ENCODE measurements at places on chromosomes 1 and 21.

DNA sequence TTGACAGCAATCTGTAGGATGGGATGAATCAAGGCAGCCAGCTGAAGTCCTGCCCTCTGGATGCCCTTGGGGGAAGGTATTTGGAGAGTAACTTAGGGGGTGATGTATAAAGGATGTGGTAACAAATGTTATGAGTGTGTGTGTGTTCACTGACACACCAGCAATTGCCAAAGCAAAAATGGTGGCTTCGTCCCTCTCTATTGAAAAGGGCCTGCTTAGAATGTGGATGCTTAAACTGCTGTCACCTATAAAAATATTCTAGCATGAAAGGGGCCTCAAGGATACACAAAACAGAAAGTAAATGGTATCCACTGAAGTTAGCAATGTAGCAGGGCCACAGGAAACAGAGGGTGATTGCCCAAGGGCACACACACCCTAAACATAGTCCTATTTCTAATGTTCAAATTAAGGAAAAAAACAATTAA is 15.1 kb upstream of the AIM2 start:
- peak; percentile 38 for DNase-seq

DNA sequence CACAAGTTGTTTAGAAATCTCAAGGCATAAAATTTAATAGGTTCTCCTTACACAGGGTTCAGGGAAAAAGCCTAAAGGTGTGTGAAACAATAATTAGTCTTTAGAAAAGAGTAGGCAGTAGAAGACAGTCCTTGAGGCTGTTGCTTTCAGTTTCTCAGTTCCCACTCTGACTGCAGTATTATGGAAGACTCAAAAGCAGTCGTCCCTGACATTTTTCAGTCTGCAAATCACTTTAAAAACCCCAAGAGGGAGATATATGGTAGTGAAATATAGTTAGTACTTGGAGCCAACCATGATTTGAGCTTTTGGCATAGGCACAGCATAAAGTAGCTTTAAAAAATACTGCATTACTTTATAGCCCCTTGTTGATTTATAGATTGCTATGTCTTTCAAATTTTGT is 299.7 kb downstream of the OLFM3 start:
- DNase-seq = no peak

DNA sequence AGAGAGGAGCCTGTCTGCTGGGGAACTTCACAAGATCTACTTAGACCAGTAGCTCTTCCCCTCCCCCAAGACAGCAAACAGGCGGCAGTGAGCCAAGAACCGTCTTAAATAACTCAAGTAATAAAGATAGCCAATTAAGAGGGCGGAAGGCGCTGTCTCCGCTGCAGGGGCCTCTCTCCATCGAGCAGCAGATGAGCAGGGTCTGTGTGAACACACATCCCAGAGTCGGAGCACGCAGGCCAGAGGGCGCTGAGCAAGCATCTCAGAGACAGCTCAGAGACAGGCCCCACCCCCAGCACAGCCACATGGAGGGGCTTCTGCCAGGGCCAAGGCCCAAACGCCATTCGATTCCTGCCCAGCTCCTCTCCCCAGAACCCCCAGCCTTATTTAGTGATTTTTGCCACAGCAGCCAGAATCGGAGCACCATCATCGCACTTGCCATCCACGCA is 11.1 kb downstream of the IFFO2 start:
- no peak for DNase-seq

GRCh38 chr1:180237869-180238476 is 7.9 kb downstream of the LHX4 start:
- DNase-seq = no peak

DNA sequence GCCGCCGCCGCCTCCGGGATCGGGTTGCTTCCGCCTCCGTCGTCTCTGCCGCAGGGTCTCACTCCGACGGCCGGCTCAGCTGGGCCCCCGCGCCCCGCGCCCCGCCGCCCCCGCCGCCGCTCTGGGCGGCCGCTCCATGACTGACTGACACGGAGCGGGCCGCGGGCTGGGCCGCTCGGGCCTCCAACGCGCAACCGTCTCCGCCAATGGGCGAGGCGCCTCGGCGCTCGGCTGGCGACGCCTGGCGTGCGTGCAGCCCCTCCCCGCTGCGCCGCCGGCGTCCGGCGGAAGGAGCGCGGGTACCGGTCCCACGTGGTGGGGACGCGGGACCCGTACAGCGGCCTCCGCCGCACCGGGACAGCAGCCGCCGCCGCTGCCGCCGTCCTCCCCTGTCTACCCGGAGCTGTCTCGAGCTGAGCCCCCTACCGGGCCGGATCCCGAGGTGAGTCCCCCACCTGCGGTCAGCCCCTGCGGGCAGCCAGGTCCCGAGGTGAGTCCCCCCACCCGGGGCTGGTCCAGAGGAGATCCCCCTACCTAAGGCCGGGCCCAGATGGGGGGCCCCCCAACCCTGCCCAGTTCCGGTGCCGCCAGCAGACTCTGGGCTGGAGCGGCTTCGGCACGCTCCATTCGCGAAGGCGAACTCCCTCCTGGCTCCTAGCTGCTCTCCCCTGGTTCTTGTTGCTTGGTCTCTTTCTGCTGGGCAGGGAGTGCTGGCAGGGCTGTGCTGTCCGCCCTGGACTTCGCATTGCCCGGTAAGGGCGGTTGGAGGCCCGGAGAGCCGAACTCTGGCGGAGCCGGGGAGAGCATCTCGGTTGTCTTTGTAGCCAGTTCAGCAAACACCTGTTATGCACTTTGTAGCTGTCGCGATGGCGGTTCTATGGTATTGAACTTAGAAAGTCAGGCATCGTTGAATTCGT is at the start of the genes TAF5L and URB2:
TAF5L (minus strand) TSS at position 208 of the 917 bp plus-strand sequence. CDS start 11,640 bp downstream, outside the sequence.
URB2 (plus strand) TSS at position 333 of the 917 bp plus-strand sequence. CDS start 1,387 bp downstream, outside the sequence.
- peak; percentile 92 for DNase-seq

DNA sequence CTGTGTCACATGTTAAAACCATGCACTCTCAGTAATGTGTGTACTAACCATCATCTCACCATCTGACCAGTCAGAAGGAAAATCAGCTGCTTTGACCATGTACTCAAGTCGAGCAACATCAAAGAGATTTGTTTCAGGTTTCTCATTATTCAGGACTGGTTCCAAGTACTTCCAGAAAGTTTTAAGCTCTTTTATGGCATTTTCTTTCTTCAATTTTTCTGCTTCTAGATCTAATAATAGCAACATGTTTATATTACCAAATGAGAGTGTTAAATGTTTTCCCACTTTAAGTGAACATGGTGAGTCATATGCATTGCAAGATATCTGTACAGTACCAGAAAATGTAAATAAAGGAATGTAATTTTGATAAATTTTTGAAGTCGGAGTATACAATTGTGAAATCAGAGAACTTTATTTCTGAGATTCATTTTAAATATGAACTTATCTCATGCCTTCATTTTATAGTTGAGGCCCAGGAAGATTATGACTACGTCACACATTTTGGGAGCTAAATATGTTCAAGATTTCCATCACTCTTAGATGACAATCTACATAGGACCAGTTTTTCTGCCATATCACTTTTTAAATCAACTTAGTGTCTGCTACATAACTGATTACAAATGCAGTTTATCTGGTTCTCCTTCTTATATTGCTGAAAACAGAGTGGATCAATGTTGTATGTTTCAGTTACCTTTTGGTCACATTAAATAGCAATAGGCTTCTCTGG is 87.2 kb downstream of the SPAG17 start:
- no peak for DNase-seq

DNA sequence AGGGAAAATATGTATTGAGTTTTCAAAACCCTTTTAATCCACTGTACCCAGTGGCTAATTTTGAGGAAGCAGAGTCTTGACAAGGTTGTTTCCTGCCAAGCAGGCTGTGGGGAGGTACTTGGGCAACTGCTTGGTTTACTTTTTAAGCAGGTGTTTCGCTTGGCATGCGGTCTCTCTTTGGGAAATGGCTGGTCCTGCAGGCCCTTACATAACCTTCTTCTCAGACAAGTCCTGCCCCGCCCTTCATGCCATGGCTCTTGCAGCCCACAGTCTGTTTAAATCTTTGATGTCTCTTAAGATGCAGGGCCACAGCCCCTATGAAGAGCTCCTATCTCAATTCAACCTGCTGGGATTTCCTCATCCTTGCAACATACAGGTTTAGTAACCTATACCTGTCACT is 36.0 kb upstream of the ABCD3 start:
- no peak for DNase-seq

DNA sequence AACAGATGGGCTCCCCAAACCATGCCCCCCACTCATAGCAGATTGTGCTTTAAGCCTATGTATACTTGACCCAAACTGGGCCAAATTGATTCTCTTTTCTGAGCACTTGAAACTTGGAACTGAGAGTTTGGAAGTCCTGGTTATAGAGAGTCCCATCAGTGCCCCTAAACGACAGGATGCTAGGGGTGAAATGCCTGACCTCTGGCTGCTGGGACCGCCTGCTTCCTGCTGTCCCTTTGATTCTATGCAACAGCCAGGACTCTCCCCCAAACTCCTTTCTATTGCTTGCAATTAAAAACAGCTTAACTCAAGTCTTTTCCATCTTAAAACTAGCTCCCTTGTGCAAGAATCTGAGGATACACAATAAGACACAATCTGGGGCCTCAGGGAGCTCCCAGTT is 4.7 kb downstream of the C1orf210 start:
- DNase-seq = no peak

DNA sequence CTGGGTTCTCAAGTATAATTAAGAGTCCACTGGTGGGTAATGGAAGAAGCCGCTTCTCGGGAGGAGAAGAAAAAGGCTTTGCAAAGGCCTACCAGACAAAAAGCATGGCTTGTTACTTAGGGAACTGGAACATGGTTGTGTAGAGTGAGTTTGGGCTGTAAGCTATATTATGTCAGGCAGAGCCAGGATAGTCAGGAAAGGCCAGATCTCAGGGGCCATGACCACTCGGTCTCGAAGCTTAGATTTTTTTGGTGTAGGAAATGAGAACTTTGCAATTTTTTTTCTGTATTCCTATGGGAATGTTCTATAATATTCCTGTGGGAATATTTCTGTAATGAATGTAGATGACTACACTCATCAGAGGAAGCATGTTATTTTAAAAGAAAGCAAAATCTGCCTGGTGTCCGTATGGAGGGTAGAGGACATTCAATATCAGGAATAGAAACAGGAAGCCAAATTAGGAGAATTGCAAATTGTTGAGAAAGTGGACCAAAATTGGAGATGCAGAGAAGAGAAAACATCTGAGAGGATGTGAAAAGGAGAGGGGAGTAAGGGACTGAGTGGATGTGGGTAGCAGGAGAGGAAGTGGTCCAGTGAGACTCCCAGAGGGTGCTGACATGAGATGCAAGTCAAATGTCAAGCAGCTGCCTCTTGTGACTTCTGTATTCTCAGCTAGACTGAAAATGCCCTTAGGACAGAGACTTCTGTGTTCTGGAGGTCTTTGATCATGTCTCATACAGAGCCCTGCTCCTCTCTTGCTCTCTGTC is 45.2 kb upstream of the HAO2 start:
- no peak for DNase-seq

- DNase-seq = no peak
Observed at GRCh38 chr1:162291000-162291399, 85.7 kb downstream of the SPATA46 start.

GRCh38 chr1:174713796-174714195 is 266.0 kb downstream of the GPR52 start:
- DNase-seq = no peak

DNA sequence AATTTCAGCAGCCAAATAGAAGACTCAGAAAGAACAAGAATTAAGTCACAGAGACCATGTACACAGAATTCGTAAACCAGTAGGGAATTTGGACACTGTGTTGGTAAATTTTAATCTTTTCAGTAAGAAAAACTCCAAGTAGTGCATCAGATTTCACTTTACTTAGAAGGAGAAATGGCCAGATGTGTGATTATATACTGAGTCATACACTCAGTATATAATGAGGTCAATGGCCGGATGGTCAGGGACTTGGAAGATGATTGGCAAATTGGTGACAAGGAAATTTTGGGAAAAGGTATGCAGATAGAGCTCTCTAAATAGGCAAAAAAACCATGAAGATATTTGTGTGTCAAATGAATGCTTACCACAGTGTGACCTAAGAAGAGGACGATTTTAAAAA is 399.8 kb upstream of the LRRC7 start:
- DNase-seq = no peak

DNA sequence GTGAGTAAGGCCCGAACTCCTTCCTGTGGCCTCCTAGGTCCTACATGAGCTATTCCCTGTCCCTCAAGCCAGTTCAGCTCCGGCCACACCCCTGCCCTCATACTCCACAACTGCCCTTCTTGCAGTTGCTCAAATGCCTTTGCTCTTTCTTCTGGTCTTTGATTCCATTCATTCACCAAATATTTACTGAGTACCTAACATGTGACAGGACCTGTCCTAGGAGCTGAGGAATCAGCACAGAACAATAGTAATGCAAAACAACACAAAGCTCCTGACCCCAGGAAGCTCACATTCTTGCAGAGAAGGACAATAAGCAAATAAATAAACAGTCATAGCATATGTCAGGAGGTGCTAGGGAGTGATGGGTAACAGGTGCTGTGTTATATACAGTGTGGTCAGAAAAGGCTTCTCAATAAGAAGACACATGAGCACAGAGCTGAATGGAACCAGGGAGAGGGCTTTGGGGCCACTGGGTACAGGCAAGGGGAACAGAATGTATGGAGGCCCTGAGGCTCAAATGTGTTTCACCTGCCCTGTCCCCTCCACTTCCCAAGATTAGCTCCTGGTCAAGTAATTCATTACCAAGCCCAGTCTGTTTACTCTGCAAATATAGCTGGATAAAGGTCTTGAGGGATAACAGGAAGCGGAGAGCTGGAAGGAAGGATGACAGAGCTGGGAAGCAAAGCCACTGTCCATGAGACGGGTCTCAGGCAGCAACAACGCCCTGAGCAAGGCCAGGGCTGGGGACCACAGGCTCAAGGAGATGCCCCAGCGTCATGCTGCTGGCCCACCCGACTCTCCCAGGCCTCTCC is 145.1 kb downstream of the CSMD2 start:
- DNase-seq = no peak

DNA sequence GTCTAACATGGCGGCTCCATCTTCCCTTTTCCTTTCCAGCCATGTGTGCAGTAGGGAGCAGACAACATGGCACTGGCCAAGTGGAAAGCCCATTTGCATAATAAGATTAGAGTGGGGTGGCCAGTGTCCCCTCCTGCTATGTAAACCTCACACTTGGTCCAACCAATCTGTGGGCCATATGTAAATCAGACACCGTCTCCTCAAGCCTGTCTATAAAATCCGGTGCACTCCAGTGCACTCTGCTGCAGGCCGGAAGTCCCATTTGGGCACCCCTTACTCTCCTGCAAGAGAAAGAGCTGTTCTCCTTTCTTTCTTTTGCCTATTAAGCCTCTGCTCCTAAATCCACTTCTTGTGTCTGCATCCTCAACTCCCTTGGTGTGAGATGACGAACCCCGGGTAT is 44.1 kb downstream of the OLFML3 start:
- DNase-seq = no peak

DNA sequence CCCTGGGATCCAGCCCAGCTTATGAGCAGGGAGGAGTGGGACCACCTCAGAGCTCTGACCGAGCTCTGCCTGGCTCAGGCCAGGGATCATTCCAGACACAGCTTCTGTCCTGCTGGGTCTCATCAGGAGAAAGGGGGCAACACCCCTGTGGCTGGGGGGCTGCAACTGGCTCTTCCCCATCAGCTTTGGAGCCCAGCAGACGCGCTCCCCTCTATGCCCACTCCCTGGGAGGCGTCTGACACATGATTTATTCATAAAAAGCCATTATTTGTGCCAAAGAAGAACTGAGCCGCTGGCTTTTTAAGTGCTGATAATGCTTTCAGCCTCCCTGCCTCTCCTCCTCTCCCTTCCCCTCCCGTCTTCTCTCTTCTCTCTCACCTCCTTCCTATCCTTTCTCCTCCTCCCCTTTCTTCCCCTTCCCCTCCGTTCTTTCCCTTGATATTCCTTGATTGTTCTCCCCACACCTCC is 25.0 kb downstream of the FOXO6 start:
- DNase-seq = no peak

All from T-helper 2 cell treated with Interferon-gamma antibody and Interleukin-4, amounts not matched to agents 5 μg/mL and 100 μg/mL, for 36 hours (primary cell).